ENCODE measurements at places on chromosomes 1 and 21.

DNA sequence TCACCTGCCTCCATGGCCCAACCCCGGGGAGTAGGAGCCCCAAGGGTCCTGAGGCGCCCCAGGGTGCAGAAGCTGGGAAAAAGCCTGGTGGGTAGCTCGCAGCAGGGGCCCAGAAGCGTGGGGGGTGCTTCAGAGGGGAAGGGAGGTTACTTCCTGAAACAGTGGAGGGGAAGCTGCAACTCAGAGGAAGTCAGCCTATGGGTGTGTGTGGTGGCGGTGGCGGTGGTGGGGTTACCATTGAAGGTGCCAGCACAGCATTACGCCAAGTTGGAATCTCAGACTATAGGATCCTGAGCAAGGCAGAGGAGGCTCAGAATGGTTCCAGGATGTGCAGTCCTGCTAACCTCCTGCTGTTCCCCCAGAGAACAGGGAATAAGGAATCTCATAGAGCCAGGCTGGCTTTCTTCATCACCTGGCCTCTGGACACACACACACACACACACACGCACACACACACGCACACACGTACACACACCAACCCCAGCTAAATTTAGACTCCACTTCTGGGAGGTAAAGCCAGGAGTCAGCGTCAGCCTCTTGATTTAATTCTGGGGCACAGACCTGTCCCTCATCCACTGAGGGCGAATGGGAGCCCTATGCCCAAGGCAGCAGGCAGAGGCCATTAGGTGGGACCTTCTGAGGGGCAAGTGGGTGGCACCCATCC, 1.3 kb downstream of the DENND4B start:
- peak; percentile 76 for DNase-seq

GRCh38 chr1:108896146-108897145, 19.7 kb downstream of the GPSM2 start:
- no peak for DNase-seq

- no peak for DNase-seq
Observed at GRCh38 chr1:9990944-9991343, 6.1 kb upstream of the RBP7 start.

DNA sequence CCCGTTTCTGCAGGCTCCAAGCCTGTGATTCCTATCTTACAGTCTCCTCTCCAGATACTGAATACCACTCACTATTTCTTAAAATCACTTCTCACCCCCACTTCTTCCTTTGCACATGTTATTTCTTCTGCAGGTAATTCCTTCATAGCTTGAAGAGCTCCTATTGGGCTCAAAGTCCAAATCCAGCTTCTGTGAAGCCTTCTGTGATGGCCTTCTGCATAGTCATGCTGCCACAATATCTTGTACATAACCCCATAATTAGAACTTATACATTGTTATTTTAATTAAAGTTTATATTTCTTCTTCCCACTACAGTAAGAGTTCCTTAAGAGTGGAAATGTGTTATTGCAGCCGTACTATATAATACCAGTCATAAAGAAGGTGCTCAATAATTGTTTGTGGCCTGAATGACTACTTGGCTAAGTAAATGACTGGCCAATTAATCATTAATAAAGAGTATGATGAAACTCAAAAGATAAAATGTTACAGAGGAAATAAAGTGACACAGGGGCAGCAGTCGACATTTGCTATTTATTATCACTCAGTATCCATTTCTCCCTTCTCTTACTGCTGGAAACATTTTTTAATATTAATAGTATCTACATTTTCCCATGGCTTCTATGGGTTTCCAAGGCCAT, 886.6 kb downstream of the TTLL7 start:
- DNase-seq = no peak

GRCh38 chr1:50308878-50309277, 114.4 kb downstream of the DMRTA2 start:
- no peak for DNase-seq

- DNase-seq = no peak
Observed at GRCh38 chr1:159908031-159908940, 8.3 kb upstream of the CFAP45 start.

DNA sequence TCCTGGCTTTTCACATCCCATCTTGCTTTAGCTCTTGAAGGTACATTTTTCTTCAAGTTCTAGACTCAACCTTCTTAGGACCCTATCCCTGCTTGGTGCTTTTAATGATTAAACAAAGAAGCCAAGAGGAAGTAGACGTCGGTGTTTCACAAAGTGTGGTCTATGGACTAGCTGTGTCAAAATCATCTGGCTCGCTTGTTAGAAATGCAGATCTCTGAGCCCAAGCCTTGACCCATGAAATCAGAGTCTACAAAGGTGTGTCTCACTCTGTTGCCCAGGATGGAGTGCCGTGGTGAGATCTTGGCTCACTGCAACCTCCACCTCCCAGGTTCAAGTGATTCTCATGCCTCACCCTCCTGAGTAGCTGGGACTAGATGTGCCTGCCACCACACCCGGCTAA, 295.5 kb upstream of the KAZN start:
- no peak for DNase-seq

DNA sequence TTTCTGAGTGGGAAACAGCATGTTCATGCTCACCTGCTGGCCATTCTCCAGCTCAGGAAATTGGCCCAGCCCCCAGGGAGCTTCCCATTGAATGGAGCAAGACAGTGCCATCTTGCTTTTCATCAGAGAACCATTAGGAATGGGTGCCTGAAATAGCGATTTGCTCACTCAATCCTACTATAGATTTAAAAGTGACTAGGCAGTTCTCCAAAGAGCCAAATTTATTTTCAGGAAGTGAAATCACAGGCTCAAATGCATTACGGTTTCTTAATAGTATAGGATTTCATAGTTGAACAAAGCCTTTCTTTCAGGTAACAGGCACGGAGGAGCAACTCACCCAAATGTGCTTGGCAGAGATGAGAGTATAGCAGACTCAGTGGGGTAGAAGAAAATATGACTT, 272.1 kb downstream of the GRIK1 start:
- no peak for DNase-seq

- no peak for DNase-seq
Observed at GRCh38 chr1:209759829-209760359, 4.0 kb downstream of the TRAF3IP3 start.

DNA sequence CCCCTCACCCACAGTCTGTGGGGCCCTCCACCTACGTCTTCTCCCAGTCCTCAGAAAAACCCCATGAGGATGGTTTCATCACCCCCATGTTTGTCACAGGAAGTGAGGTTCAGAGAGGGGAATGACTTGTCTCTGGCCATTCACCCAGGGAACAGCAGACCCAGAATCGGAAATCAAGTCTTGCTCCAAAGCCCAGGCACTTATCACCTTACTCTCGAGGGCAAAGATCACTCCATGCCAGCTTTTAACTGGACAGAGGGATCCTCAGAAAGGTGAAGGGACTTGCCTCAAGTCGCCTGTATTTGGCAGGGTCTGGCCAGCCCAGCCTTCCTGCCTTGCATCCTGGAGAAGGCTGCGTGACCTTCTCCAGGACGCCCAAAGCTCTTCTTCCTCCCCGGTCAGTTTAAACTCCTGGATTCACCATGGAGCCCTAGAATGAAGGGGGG, 57.9 kb upstream of the SSBP3 start:
- DNase-seq = no peak

- no peak for DNase-seq
Observed at GRCh38 chr21:45328198-45329091, 40.8 kb upstream of the POFUT2 start.

DNA sequence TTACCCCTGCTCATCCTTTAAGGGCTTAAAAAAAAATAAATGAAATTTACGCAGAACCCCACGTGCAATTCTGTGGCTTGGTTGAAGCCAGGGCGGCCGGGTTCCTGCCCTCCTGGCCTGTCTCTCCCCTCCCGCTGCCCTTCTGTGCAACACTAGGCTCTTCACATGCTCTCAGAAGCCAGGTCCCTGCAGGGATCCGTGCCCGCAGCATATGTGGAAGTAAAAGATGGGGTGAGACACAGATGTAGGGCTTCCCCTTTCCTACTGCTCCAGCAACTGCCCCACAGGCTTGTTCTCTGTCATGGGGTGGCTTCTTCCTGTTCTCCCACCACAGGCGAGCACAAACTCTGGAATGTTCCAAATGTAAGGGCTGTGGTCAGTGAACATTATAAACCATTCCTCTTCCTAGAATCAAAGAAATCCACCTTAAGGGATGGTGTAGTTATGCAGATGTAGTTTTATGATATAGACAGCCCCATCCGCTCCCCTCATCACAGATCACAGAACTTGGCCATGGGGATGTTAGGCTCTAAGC, 535.4 kb downstream of the KIF26B start:
- DNase-seq = no peak

DNA sequence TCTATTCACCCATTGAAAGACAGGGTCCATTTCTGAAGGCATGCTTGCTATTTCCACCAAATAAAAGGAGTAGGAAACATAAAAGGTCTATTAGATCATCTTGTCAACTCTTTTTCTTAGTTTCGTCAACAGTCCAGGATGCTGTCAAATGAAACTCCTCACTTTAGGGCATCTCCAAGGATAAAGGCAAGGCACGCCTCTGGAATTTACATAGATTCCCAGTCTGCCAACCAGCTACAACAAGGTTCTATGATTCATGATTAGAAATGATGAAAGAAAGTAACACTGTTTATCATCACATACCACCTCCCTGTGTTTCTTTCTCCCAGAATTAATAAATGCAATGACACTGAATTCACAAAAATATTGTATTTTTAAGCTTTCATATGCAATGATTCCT, 636.3 kb downstream of the LTN1 start:
- no peak for DNase-seq

GRCh38 chr1:228065543-228066347, 16.8 kb upstream of the ARF1 start:
- no peak for DNase-seq

DNA sequence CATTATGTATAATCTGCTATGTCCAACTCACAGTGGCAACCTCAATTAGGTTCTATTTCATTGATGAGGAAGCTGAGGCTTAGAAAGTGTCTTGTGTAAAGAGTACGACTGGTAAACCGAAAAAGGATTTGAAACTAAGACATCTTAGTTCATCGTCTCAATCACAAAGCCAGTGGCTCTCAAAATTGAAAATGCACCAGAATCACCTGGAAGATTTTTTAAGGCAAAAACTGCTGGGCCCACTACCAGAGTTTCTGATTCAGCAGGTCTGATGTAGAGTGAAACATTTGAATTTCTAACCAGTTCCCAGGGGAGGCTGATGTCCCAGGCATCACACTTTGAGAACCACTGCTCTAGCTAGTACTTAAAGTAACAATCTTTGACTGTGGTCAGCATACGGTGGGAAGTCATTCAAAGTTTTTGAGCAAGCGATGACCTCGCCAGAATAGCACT, 5.2 kb upstream of the LRRC53 start:
- DNase-seq = no peak

- DNase-seq = no peak
Observed at GRCh38 chr1:94063379-94063778, 57.6 kb downstream of the ABCA4 start.

DNA sequence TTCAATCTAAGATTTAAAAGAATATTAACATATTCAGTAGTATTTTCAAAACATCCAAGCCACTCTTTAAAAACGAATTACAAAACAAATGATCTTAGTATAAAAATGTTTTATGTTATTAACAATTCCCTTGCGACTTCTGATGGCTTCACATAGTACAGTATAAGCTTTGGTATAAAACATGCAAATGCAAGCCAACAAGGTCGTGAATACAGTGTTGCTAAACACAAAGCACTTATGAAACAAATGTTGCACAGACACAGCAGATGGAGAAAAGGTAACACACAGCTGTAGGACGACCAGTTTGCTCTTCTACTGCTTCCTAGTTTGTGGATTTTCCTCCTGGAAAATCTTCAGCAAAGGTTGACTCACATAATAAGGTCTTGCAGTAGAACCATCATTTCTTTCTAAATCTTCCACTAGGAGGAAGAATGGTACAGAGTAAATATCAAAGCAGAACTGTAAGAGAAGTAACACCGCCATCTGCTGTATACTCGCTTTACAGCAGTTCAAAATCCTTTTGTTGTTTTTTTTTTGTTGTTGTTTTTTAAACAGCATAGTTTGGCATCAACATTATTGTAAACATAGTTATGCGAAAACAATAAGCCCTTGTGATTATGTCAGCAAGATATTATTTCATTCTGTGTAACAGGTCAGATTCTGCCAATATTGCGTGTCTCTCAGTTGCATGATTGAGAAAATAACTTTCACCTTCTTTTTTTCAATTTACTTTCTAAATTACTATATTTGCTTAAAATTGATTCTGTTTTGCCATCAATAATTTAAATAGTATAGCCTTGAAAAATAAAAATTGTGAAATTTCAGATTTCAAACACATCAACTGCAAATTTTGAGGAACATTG, 69.5 kb downstream of the LHX8 start:
- no peak for DNase-seq

- no peak for DNase-seq
Observed at GRCh38 chr1:110639724-110640386, 33.7 kb upstream of the KCNA2 start.

- no peak for DNase-seq
Observed at GRCh38 chr1:19877181-19877750, 4.9 kb upstream of the OTUD3 start.

GRCh38 chr1:64917328-64917861, 49.0 kb downstream of the JAK1 start:
- no peak for DNase-seq

- no peak for DNase-seq
Observed at GRCh38 chr1:202592146-202592545, 118.1 kb downstream of the SYT2 start.

DNA sequence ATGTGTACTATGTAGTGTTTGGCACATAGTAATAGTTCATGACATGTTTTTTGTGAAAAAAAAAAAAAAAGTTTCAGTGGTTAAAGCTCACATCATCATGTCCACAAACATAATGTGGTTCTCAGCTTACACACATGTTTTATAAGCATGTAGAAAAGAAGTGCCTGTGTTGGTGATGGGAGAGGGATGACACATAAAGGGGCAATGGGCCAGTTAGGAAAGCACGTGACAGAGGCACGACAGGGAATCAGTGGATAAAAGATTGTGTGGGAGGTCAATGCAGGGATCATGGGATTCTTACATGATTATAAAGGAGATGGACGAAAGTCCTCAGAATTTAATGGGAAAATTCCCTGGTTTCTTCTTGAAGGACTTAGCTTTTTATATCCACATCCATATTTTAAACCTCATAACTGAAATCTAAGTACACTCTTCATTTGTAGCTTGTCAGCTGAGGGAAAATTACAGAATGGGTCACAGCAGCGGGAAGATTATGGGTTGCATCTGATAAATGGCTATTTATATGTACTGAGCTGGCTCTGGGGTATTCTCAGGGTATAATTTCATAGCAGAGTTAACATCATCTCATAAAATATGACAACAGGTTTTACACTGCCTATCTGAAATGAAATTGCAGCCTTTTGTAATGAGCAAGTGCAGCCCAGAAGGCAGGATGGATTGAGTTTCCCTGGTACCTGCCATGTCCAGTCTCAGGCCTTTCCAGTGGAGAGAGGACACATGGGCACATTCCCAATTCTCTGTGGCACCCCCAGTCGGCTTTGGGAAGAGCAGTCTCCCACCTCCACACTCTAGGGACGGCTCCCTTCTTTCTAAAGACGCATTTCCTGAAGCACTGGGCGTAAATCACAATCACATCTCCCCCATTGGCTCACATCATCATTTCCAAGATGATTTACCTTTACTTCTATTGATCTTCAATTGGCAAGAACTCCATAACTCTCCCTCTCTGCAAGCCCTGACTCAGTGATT, 42.3 kb upstream of the NHLH2 start:
- DNase-seq = no peak

GRCh38 chr1:67540733-67541125, 110.5 kb upstream of the SERBP1 start:
- no peak for DNase-seq

GRCh38 chr21:38027901-38028498, 111.7 kb upstream of the KCNJ6 start:
- DNase-seq = no peak

Data from T-cell (primary cell).